T-helper 1 cell (primary cell): ENCODE measurements at places on chromosomes 7 and 10.

- no peak for DNase-seq
Measured at GRCh38 chr7:111681242-111681641, 119.0 kb upstream of the IMMP2L start.

DNA sequence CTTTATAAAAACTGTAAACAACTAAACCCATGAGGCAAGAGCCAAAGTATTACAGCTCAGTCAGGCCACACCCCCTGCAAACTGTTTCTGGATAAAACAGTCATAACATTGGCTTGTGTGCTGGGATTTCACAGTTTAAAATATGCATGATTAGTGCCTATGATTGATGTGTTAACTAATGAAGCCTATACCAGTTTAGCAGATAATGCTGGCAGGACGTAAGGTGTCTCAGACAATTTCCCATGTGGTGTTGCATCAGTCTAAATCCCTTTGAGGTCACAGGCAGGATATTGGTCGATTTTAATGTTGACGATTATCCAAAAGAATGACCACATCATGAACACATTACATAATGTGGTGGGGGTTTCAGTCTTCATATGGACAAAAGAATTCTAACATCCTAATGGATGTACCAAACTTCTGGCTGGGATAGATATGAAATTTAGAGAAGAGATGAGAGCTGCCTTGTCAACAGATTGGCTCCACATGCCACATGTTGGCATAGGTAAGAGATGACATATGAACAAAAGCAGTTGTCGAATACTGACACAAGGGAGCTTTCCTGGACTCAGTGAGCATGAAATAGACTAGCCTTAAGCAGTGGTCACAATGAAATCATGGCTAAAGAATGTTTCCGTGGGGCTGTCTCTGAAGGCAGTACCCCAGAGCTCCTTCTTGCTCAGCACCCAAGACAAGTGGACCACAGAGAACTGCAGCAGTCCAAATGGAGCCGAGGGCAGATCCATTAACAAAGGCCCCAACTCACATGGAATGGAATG lies 445.6 kb downstream of the GFRA1 start:
- DNase-seq, result no peak

DNA sequence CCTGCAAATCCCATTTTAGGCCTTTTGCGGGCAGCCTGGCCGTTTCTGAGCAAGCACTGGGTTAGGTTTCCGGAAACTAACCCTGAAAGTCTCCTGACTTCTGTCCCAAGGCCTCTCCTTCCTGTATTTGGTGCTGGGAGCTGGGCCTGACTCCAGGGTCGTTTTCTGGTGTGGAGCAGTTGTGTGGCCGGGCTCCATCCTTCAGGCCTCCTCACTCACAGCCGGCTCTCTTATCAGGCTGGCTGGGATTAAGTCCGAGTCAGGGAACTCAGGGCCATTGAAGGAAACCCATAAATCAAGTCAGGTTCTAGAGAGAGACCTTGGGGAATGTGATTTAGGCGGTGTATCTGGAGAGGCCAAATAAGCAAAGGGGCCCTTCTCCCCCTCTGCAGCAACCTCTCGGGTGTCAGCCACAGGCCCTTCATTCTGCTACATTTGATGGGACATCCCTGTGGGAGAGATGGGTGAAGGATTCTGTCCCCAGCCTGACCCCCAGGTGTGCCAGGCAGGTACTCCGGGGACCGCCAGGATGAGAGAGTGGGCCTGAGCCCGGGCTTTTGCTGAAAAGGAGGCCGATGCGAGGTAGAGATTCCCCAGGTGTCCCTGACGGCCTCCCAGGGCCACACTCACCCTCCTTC lies 3.3 kb downstream of the GATA3 start:
- no peak for DNase-seq

DNA sequence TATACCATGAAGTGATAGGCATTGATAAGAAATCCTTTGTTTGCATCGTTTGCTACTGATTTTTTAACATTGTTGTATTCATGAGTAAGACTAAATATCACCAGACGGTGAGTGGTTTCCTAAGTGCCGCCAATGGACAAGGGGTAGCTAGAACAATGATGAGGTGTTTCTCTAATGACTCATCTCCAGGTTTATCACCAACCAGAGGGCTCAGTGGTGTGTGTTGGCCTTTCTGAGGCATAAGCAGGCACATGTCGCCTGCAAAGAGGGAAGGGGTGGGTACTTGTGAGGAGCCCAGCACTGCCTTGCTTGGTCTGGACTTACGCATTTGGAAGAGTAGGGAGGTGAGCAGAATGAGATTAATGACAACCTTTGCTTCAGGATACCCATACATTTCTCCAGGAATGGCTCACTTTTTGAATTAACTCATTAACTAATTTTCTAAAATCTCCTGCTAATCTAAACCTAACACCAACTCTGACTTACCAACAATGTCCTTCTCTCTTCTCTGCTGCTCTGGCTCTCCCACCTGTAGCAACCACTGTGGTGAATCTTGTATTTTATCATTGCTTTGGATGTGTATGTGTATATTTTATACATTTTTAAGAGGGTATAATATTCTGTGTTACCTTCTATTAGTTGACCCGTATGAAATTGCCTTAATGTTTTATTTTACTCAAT lies 722.6 kb downstream of the GRID1 start:
- DNase-seq, result no peak

DNA sequence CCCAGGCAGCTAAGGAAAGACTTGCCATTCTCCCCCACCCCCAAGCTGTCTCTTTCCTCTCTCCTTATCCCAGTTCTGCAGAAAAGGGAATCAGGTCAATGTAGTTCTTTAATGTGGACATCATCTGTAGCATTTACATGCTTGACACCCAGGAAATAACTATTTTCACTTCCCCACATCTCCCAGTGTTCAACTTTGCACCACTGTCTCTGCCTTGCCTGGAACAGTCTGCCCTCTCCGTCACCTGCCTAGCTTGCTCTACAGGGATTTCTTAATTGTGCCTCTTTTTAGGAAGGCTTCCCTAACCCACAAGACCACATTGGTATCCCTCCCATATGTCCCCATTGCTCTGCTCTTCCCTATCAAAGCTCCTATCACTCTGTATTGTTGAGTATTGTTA lies 45.9 kb upstream of the TOMM7 start:
- DNase-seq, result no peak

DNA sequence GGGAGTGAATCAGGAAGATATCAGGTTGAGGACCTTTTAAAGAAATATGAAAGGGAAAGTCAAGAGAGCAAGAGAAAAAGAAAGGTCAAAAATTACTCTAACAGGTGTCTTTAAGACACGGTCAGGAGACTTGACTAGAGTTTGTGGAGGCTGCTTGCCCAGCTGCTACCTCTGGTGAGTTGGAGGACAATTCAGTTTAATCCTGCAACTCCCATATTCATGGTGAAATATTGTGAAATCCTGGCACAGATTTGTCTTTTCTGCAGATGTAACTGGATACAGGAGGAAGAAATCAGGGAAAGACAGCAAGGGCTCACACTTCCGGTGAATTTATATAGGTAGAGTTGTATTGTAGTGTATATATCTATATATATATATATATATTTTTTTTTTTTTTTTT lies 93.5 kb downstream of the AKAP9 start:
- DNase-seq, result no peak

GRCh38 chr7:45088146-45088701 lies 545 bp downstream of the NACAD start:
- DNase-seq, result no peak

GRCh38 chr10:125066764-125067450 lies 93.5 kb downstream of the CTBP2 start:
- no peak for DNase-seq

DNA sequence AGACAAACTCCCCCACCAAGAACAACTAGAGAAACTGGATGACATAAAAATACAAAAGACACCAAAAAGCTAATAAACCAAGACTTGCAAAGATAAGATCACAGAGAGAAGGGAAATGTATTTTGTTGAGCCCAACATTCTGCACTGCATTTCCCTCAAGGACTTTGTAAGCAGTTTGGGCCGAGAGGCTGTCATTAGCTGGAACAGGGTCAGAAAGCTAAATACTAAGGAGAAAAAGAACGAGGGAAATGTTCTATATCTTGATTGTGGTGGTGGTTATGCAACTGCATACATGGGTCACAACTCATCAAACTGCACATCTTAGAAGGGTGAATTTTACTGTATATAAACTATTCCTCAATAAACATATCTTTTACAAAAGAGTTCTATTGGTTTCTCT lies 315.0 kb downstream of the IPMK start:
- DNase-seq, result no peak
